Activated CD4-positive, alpha-beta T cell treated with anti-CD3 and anti-CD28 coated beads for 48 hours (primary cell): ENCODE measurements at places on chromosomes 12 and 14.

GRCh38 chr14:101783260-101784016, 21.9 kb downstream of the PPP2R5C start:
- DNase-seq, result no peak

DNA sequence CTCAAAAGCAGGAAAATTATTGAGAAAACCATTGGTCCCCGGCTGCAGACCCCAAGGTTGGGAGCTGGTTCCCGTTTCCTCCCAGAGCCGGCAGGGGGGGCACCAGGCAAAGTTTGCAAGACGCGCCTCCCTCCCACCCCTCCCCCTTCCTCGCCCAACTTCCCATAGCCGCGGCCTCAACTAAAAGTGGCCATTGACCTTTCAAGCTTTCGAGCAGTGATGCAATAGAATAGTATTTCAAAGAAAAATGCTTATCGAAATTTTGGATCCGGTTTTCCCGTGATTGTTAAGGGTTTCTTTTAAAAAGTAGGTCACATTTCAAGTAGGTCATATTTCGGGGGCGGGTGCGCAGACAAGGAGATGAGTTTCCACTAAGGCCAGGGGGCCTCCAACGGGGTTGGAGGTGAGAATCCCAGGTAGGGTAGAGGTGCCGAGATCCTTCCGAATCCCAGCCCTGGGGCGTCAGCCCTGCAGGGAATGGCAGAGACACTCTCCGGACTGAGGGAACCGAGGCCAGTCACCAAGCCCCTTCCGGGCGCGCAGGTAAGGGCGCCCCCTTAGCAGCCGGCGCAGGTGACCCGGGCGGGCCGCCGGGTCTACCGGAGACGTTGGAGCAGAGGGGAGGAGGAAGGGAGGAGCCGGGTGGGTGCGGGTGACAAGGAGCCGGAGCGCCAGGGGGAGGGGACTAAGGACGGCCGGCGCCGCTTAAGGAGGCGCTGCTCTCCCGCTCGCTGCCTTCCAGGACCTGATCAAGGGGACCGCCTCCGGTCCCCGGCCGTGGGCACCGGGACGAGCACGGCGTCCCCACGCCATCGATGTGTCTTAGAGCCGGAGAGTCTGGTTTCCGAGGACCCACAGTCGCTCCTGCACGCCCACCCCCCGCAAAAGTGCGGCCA, 2.6 kb upstream of the SOCS2 start:
- DNase-seq, result peak; percentile 82

DNA sequence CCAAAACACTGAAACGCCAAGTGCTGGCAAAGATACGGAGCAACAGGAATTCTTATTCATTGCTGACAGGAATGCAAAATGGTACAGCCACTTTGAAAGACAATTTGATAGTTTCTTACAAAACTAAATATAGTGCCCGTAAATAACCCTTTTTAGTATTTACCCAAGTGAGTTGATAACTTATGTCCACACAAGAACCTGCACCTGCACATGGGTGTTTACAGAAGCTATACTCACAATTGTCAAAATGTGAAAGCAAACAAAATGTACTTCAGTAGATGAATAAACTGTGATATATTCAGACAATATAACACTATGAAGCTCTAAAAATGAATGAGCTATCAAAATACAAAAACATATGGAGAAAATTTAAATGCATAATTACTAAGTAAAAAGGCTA, 86.6 kb downstream of the ATXN7L3B start:
- DNase-seq, result no peak

DNA sequence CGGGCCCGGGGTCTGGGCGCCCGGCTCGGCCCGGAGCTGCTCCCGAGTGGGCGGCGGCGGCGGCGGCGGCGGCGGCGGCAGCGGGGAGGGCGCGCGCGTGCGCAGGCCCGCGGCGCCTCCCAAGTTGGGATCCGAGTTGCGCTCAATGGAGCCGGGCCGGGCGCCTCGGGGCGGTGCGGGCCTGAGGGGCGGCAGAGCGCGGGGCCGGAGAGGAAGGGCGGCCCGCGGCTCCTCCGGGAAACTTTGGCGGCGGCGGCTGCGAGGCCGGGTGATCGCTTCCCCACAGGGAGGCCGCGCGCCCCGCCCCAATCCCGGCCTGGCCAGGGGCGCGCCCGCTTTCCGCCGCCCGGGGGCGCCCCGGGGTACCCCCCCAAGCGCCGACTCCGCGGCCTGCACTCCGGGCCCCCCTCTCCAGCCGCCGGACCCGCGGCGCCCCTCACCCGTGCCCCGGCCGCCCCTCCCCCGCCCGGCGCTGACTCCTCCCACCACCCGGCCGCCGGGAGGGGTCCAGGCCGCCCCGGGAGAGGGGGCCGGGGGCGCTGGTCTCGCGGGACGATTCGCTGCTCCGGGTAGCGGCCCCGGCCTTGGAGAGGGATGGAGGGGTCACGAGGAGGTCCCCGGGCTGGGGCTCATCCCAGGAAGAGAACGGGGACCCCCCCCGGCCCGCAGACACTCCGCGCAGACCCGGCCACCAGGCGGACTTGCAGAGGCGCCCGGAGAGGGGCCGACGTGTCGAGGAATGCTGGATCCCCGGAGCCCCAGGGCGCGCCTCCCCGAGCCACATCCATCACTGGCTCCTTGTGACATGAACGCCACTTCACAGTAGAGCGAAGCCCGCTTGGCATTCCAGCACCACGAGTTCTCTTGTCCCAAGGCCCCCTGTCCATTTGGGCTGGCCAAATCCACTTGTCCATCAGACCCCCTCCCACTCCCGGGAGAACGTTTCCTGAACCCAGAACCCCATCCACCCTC, at the start of gene RILPL1:
Gene RILPL1 (minus strand): TSS at position 48 of the 972 bp plus-strand sequence. CDS start 237 bp downstream, outside the sequence.
- DNase-seq, result peak; percentile 45

DNA sequence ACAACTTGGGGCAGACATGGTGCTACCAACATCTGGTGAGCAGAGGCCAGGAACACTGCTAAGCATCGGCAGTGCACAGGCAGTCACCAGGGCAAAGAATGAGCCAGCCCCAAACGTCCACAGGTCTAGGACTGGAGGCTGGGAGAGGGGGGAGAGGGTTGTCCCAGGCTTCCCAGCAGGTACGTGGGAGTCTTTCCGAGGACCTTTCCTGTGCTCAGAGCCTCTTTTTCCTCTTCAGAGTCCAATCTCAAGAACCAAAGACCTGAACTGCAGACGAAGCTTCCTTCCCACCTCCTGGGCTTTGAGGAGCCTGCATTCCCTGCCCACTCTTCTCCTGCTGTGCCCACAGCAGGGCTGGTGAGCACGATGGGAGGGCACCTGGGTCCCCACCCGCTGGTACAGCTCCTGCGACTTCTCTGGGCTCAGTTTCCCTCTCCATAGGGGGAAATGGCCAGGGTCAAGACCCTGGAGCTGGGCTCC, 48.7 kb downstream of the DLK1 start:
- DNase-seq, result no peak

DNA sequence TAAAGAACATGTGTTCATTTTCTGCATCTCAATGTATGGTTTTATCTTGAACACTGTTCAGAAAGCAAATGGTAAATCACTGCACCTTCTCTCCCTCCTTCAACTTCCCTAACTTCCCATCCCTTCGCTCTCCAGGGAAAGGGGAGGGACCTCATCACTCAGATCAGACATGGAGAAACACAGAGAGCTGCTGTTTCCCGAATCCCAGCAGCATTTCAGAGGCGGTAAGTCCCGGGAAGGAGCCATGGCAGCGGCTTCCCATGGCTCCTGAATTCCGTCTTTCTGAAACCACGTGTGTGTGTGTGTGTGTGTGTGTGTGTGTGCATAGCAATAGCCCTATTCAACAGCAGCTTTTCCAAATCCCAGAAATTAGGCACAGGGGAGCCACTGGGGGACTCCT, 125.4 kb upstream of the TMCC3 start:
- no peak for DNase-seq

DNA sequence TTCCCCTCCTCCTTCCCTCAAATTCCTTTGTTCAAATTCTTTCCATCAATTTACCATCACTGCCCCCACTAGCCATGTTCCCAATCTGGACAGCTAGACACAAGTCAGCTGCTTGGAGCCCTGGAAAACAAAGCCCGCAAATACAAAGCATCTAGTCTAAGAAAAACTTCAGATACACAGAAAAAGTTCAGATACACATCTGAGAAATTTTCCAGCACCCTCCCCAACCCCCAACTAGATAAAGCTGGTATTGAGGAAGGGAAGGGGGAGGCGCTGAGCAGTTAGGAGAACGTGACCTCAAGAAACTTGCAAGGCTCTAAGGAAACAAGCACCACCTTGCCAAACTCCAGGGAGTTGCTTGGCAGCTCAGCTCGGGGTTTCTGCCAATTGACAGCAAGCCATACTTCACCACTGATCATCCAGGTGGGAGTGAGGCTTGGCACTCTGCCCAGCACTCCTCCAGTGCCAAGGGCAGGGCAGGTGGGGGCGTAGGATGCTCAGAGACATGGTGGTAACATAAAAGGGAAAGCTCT, 5.1 kb upstream of the CNIH1 start:
- DNase-seq, result no peak

DNA sequence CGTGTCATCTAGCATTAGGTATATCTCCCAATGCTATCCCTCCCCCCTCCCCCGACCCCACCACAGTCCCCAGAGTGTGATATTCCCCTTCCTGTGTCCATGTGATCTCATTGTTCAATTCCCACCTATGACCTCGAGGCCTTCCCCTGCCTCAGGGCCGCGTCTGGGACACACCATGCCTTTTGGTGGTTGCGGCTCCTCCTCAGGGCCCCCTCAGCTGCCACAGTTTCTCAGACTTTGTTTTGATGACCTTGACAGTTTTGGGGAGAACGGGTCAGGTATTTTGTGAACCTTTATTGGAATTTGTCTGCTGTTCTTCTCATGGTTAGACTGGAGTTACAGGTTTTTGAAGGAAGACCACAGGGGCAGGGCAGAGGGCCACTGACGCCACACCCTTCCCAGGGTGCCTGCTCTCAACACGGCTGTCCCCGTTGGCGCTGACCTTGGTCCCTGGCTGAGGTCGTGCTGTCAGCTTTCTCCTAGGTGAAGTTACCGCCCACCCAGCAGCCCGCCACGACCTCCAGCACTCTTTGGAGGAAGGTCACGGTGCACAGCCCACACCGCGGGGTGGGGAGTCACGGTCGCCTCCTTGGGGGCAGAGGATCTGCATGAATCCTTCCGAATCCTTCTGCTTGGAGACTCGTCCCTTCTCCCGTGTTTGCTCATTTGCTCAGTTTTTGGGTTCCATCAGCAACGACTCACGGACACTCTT, 130.5 kb downstream of the KIF26A start:
- no peak for DNase-seq

GRCh38 chr12:7907009-7907408, 29.0 kb downstream of the SLC2A3 start:
- peak; percentile 53 for DNase-seq

DNA sequence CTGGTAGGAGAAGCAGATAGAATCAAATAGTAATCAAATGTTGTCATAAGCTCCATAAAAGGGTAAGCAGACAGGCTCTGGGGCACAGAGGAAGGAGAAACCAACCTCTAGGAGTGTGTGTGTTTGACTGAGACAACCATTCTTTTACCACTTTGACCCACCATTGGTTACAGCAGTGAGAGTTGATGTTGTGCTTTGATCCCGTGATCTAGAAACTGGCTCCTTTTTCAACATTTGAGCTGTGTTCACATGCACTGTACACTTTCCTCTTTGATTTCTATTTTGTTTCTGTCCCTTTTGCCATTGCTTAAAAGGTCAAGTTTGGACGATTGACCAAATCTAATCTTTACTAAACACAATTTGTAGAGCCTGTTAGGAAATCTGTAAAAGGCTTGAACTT, 108.0 kb downstream of the DAAM1 start:
- DNase-seq, result no peak

GRCh38 chr12:51021694-51022093, 4.5 kb downstream of the SLC11A2 start:
- no peak for DNase-seq

DNA sequence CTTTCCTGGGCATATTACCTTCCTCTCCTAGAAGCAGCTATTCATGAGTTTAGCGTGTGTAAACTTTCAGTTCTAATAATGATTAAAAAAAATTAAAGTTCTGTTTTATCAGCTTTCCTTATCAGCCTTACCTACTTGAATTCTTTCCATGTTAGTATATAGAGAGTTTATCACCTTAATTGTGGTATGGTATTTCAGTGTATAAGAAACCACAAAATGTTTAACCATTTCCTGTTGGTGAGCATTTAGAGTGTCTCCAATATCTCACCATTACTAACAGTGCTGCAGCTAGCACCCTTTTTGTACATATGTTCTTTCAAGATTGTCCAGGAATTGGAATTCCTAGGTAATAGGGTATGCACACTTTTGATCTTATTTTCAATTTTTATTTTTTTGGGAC, 89.5 kb downstream of the FBXO33 start:
- no peak for DNase-seq

GRCh38 chr14:105939810-105940508, 413.6 kb downstream of the TMEM121 start:
- no peak for DNase-seq

GRCh38 chr14:33792720-33793368, 158.0 kb downstream of the EGLN3 start:
- DNase-seq, result peak; percentile 83

- DNase-seq, result no peak
Observed at GRCh38 chr12:89970722-89971121, 262.1 kb upstream of the ATP2B1 start.
